ENCODE measurements at places on chromosomes 16 and 17. TPM values are rescaled to one million over a fixed set of nuclear protein-coding genes. Genes with fewer than 3 reads are reported as not detected.
A peak's percentile ranks its signal among the peaks of the same experiment; 100 is the strongest.

The GPR179 gene
- polyA plus RNA-seq = 0.14 TPM

DNA sequence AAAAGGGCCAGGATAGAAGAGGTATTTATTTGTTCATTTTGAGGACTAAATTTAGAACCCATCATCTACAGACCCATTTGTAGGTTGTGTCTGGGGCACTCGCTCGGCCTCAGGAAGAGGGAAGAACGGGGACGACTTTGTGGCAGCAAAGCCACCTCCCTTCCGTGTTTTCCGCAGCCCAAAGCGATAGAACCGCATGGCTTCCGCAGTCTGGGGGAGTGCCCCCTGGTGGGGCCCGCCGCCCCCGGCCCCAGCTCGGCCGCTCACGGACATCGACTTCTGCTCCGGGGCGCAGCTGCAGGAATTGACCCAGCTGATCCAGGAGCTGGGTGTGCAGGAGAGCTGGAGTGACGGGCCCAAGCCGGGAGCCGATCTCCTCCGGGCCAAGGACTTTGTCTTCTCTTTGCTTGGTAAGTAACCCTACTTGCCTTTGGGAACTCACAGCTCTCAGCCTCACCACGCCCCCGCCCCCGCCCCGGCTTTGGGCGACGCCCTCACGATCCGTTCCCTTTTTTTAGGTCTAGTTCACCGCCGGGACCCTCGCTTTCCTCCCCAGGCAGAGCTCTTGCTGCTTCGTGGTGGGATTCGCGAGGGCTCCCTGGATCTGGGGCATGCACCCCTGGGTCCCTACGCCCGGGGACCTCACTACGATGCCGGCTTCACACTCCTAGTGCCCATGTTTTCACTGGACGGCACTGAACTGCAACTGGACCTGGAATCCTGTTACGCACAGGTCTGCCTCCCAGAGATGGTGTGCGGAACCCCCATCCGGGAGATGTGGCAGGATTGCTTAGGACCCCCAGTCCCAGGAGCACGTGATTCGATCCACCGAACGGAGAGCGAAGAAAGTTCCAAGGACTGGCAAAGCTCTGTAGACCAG, 681 bp downstream of the TMEM102 start:
- no peak for DNase-seq

DNA sequence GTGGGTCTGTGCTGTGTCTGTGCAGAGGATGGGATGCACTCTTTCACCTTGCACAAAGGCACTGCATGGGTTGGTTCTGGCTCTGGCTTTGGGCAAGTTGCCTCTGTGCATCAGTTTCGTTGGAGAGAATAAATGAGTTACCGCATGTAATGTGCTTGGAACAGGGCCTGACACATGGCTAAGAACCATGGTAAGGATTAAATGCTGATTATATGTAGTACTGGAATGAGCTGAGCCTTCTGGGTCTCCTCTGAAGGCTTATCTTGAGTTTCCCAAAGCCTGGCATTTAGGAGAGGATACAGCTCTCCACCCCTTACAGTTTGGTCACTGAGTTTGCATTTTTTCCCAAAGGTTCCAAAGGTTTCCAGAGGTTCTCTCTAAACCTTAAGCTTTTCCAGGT, 69.1 kb downstream of the KSR1 start:
- DNase-seq = no peak

- DNase-seq = peak; percentile 33
These were observed 73.1 kb upstream of the CES5A start for GRCh38 chr16:55948230-55948629.

The SLC52A1 gene
- 0.25 TPM for polyA plus RNA-seq

GRCh38 chr17:39702901-39703893, 3.3 kb downstream of the ERBB2 start:
- DNase-seq = no peak

- DNase-seq = no peak
These were observed 131.4 kb downstream of the HS3ST2 start for GRCh38 chr16:22945361-22945760.

GRCh38 chr17:32536736-32537643, 50.2 kb downstream of the CDK5R1 start:
- DNase-seq = no peak

DNA sequence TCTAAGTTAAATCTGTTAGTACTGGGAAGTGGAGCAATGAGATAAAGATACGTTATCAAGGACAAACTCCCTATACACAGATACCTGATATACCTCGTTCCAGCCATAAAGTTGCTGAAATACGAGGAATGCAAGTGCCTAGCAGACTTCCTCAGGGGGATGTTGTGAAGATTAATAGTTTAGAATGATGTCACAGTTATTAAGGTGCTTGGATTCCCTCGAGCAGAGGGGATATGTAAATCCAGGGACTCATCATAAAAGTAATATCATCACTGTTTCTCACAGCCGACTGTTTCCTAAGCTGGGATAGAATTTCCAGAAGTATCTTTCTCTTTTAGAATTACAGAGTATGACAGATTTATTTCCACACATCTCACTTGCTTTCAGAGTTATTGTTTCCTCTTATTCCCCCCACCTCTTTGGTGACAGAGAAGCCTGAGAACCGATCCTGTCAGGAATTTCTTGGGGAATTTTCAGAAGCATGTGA, 28.4 kb upstream of the ZFHX3 start:
- no peak for DNase-seq
